Lower leg skin (tissue), 4 donors: ENCODE measurements at places on chromosomes 2 and 18. TPM values are rescaled to one million over a fixed set of nuclear protein-coding genes. Genes with fewer than 3 reads are reported as not detected.

The PLB1 gene
- total RNA-seq, result 10.0 TPM

The SPR gene
- total RNA-seq, result 8.0 TPM

The ERFE gene
- total RNA-seq, result not detected

The IL1A gene
- 0.75 TPM for total RNA-seq

The TXNDC2 gene
- total RNA-seq, result 0.06 TPM

The ITGA4 gene
- total RNA-seq, result 4.4 TPM

The CNGA3 gene
- total RNA-seq, result not detected

The NETO1 gene
- 0.71 TPM for total RNA-seq

The SCYGR8 gene
- not detected for total RNA-seq

The ELOA2 gene
- total RNA-seq, result not detected

The STK16 gene
- 13.3 TPM for total RNA-seq

The PLCD4 gene
- 2.7 TPM for total RNA-seq

The RIT2 gene
- total RNA-seq, result not detected

The CIB4 gene
- not detected for total RNA-seq

The SERPINB3 gene
- total RNA-seq, result 12.4 TPM

The C2orf69 gene
- 13.1 TPM for total RNA-seq

The MAP3K19 gene
- not detected for total RNA-seq

The PLGLB1 gene
- 0.75 TPM for total RNA-seq

The CNRIP1 gene
- total RNA-seq, result 12.8 TPM

The TMEM182 gene
- total RNA-seq, result 0.53 TPM

The DUSP19 gene
- 1.1 TPM for total RNA-seq

The RTP5 gene
- not detected for total RNA-seq

The KATNAL2 gene
- 4.9 TPM for total RNA-seq

The CDH2 gene
- total RNA-seq, result 0.13 TPM

The CHRNA1 gene
- 0.17 TPM for total RNA-seq

The CYP27C1 gene
- 3.5 TPM for total RNA-seq

The ALK gene
- total RNA-seq, result not detected

The BBS5 gene
- 5.2 TPM for total RNA-seq

The AQP12A gene
- total RNA-seq, result not detected

The SNRPD1 gene
- total RNA-seq, result 4.2 TPM

The DYNAP gene
- total RNA-seq, result not detected

The TLX2 gene
- not detected for total RNA-seq

The ST8SIA5 gene
- total RNA-seq, result not detected

The PRSS56 gene
- total RNA-seq, result not detected

The INHA gene
- total RNA-seq, result not detected

The GKN1 gene
- total RNA-seq, result not detected

The NMS gene
- not detected for total RNA-seq

The MEP1B gene
- not detected for total RNA-seq

The ZSWIM2 gene
- not detected for total RNA-seq

The SP9 gene
- not detected for total RNA-seq

The CASP8 gene
- 14.7 TPM for total RNA-seq

The MLPH gene
- 13.3 TPM for total RNA-seq

The RFX8 gene
- 0.84 TPM for total RNA-seq
